Stimulated activated CD8-positive, alpha-beta memory T cell treated with anti-CD3 and anti-CD28 coated beads, Interleukin-12 subunit alpha, Interleukin-12 subunit beta, amount 100 ng/mL, for 4 hours (primary cell): ENCODE measurements at places on chromosomes 2 and 18.
A peak's percentile ranks its signal among the peaks of the same experiment; 100 is the strongest.

GRCh38 chr2:33632831-33633230 is 33.7 kb upstream of the FAM98A start:
- no peak for DNase-seq

DNA sequence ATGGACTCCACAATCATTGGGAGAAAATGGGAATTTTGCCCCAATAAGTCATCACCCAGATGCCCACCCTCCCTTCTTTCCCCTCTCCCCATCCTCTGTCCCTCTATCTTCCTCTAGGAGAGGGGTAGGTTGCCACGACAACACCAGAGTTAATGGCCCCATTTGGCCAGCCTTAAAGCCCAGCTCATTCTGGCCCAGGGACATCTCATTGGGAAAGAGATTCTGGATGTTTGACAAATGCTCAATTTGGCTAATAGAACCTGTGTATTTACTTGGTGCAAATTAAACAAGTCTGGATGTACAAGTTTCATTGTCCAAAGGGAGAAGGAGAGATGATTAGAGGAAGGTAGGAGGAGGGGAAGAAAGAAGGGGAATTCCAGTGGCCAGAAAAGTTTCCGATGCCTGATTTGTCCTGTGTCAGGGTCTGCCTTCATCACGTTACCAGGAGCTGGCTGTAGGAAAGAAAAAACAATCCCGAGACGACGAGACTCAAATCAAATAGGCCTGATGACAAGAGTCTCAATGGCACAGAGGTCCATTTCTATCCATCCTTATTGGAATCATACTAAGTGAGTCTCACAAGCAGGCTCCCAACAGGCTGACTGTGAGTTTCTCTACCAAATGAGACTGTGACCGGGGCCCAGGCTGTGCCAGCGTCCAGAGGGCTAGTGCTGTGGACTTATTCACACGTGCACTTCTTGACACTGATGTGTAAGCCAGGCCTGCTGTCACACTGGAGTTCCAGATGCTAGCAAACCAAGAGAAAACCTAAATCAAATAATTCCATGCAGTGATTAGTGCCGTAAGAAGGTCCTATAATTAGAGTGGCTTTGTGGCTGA is 265.2 kb upstream of the APCDD1 start:
- no peak for DNase-seq

- DNase-seq, result no peak
These were observed 26.9 kb upstream of the ATP9B start for GRCh38 chr18:79042276-79042675.

DNA sequence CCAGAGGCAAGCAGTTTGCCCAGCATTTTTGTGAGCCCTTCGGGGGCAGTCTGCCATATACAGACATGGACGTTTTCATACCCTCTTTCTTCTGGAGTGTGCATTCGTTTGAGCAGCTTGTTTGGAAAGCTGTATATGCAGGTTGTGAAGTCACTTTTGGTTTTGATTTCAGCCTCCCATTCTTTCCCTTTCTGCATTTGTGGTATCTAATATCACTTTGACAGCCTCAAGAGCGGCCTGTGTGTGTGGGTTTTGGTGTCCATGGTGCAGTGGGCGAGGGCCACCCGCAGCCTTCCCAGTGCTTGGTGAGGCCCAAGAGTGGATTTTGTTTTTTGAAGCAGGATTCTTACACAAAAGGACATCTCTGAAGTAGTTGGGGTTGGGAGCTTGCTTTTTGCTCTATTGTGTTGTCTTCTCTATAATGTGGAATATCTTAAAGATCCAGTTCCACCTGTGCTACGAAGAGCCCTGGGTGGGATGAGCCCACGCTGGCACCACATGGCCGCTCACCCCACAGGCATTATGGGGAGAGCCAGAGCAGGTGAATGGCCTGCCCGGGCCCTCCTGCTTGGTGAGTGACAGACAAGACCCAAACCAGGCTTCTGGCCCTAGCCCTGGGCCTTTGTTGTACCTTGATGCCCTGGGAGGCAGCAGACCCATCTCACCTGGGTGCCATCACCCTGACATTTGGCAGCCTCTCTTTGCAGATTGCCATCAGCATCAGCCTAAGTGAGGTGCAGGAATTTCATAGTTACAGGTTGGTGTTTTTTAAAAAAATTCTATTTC is 29.5 kb downstream of the INPP4A start:
- DNase-seq, result no peak

DNA sequence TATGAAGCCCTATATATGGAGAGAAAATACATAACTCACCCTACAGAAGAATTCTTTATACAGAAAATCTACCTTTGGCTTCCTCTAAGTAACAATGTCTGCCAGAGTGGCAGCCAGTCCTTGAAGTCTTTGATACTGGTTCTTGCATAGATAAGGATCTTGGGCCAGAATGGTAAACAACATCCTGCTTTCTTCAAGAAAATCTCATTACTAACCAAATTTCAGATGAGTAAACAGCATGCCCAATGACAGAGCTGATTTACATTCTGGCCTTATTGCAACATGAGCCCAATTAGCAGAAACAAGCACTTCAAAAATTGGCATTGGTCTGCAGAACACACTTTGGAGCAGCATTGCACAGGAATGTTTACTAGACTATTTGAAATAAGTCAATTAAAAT is 336.5 kb upstream of the ST6GAL2 start:
- DNase-seq, result no peak

- no peak for DNase-seq
These were observed 21.4 kb upstream of the HAAO start for GRCh38 chr2:42813763-42814162.

- DNase-seq, result no peak
These were observed 65.1 kb upstream of the STAM2 start for GRCh38 chr2:152240559-152241231.

DNA sequence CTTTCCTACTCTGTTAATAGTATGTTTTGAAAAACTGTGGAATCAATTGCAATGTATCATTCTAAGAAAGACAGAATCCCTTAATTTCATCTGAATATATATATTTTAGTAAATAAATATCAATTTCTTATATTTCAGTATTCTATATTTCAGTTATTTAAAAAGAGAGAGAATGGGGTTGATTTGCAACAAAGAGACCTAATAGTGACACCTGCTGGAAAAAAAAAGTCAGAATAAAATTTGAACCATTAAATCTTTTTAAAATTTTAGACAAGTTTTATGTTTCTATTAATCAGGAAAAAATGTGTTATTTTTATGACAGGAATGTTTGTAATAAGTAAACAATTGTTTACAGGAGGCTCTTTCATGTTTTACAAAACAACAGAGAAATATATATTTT is 20.7 kb upstream of the CCNT2 start:
- DNase-seq, result no peak

GRCh38 chr2:167200019-167200418 is 311.7 kb downstream of the XIRP2 start:
- no peak for DNase-seq

GRCh38 chr18:57907550-57907949 is 104.4 kb upstream of the ATP8B1 start:
- no peak for DNase-seq

DNA sequence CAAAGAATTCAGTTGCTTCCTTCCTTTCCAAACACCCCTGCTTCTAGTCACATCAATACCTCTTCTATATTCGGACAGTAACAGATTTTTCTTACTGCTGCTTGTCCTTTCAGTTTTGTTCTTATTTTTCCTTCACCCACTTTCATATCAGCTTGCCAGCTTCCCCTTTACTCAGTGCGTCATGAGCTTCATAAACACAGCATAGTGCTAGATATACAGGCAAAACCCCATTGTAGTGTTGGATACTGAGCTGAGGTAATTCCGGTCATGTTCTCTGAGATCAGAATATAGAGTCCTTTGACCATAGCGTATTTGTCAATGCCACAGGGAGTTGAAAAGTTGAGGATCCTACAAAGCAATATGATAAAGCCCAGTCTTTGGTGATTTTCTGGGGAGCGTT is 2.4 kb downstream of the FARP2 start:
- no peak for DNase-seq

DNA sequence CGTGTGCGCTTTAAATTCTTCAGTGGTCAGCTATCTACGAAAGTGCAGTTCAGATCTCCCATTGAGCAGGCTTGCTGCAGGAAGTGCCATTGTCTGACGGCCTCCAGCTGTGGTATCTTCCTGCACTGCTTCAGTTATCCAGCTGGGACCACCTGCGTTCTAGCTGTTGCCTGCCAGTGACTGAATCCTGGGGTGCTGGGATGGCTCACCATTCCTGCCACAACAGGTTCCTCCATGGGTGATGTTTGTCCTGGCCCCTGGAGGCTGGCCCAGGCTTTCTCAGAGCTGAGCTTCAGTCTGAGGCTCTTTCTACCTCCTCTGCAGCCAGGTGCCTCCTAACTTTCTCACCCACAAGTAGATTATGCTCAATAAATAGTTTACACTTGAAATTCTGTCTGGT is 498.5 kb upstream of the HS6ST1 start:
- DNase-seq, result no peak

DNA sequence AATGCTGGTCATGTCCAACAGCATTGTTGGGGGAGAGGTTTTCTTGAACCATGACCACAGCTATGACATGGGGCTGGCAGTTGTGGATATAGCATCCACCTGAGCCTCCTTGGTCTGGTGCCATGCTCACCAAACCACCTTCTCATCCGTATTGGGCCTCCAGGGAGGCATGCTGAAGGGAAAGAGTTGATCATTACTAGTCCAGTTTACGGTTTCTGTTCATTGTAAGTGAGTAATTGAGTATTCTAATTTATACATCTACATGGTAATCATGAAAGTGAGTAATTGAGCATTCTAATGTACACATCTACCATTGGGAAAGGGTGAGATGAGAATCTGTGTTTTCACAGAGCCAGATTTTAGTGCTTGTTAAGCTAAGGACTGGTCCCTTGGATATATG is 6.8 kb downstream of the TMEM87B start:
- DNase-seq, result no peak

DNA sequence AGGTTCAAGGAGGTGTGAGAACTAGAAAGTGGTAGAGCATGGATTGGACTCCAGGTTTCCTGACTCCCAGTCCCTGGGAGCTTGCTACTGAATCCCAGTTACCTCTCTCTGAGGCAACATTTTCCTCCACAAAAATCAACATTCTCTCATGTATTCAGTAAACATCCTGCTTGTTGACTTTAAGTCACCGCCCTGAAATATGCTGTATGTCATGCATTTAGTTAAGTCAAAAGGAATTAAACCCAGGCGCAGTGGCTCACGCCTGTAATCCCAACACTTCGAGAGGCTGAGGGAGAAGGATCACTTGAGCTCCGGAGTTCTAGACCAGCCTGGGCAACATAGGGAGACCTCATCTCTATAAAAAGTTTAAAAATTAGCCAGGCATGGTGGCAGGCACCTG is 3.8 kb downstream of the MATN3 start:
- DNase-seq, result no peak

DNA sequence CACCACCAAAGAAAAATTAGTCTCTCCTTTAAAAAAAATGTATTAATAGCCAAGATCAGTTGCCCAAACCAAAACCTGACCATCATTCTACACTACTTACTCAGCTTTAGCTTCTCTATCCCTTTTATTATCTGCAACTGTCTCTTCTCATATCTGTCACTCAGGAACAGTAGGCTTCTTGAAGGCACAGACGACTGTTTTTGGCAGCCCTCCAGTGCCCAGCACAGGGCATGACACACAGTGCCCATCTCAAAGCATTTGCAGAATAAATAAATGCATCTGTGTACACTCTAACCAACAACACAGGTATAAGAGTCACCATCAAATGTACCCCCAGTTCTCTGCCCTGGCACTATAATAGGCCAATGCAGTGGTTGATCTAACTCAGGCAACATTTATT is 117.2 kb downstream of the UXS1 start:
- no peak for DNase-seq

DNA sequence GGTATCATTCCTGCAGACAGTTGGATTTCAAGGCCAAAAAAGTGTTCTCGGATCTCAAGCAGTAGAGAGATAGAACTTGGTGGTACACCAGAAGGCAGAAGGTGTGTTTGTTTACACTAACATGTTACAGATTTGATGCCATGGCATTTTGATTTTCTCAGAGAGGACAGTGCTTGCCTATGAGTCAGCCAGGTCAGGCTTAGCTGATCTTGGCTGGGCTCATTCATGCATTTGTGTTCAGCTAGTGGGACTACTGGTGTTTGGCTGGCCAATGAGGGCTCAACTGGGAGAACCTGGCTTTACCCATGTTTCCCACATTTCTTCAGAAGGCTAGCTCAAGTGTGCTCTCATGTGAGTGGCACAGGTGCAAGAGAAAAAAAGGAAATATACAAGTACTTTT is 162.0 kb downstream of the C1D start:
- no peak for DNase-seq

DNA sequence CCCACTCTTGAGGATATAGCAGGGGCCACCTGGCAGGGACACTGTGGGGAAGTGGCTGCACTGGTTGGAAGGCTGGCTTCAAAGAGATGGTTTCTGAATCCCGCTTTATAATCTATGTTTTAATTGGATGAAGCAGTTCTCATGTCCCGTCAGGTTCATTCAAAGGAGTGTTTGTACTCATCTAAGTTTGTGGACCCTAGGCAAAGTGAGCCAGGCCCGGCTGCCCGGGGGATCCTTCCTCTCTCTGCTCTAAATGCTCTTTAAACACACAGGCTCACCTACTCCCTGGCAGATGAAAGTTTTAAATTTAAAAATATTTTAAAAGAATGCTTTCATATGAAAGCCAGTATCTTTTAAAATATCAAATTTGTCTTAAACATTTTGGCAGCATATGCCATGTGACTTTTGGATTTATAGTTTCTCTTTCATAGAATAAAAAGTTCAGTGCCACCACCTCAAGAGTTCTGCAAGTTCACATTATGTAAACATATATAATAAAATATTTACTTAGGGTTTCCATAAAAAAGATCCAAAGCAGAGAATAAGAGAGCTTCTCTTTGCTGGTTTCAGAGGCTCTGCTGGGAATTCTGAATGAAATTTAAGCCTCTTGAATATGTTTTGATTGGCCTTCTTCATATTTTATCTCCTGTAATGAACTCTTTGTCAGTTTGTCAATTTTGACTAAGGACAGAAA is 143.5 kb upstream of the ALPP start:
- DNase-seq, result no peak

GRCh38 chr2:138018866-138019688 is 54.8 kb downstream of the HNMT start:
- DNase-seq, result no peak

- no peak for DNase-seq
These were observed 15.4 kb downstream of the TGOLN2 start for GRCh38 chr2:85312404-85312803.

GRCh38 chr2:20350753-20351554 is at the start of gene PUM2:
TSS of gene PUM2 (minus strand) at chr2:20350844. CDS start at chr2:20327360, 23,484 bp downstream.
- peak; percentile 96 for DNase-seq

- DNase-seq, result no peak
These were observed 31.6 kb downstream of the LIMS1 start for GRCh38 chr2:108565778-108566375.
